AG04450 (cell line): ENCODE measurements at places on chromosomes 4 and X. TPM values are rescaled to one million over a fixed set of nuclear protein-coding genes. Genes with fewer than 3 reads are reported as not detected.

SAGE1 gene
- polyA plus RNA-seq: not detected in 2 replicates

MTNR1A gene
- polyA plus RNA-seq: not detected in 2 replicates

DNA sequence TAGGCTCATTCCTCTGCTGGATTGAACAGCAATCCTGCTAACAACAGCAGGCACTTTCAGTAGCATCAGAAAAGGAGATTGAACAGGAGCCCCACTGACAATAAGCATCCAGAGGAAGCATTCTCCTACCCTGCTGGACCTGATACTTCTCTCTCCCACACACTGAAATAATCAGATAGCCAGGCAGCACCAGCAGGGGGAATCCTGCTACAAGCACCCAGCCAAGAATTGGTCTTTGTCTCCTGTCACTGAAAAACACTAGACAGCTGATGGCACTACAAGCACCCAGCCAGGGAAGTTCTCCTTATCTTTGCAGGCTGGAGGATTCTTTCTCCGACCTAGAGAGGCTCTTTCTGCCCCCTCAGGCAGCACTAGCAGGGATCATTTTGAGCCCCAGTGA, 444.3 kb upstream of the GRIA3 start:
- DNase-seq: no peak

DNA sequence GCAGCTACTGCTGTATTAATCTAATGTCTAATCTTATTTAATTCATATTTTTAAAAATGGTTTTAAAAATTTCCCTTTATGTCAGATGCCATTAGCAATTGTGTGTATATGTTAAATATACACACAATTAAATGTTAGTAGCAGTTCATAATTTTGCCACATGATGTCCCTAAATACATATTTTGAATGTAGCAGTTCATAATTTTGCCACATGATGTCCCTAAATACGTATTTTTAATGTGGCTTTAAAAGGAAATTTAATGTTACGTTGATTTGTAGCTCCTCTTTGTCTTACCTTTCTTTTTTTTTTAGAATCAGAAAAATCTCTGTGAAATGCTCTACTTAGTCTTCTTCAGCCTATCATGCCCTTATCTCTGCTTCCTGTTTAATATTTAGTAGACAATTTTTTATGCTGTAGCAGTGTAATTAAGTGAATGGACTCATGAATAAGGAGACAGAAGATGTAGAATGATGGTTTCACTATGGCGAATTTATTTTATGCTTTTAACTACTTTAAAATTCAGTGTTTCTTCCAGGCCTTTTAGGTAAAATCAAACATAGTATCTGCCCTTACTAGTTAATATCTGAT, 26.1 kb downstream of the RBM46 start:
- no peak for DNase-seq

- no peak for DNase-seq
Observed at GRCh38 chrX:153727123-153727931, 2.7 kb downstream of the ABCD1 start.

DNA sequence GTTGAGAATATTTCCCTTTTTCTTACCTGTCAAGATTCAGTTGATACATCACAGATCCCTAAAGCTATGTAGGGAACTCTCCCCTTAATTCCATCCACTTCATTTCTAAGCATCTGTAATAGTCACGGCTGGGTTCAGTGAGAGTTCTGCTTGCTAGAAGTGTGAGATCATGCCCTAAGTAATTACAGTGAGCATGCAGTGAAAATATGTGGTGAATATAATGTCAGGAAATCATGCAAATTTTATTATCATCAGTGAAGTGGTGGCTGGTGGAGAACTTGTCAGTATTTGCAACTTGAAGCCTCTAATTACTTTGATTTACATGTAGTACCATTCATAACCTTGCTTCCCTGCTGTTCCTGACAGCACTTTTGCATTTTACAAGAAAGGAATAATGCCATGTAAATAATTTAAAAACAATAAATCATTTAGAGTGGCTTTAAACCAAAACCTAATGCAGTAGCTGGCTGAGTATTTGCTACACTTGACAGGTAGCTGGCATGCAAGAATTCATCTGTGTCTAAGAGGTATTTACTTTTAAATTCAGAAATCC, 28.3 kb upstream of the CFAP299 start:
- no peak for DNase-seq

- no peak for DNase-seq
Observed at GRCh38 chr4:47484168-47484567, 907 bp upstream of the ATP10D start.

AMELX gene
- polyA plus RNA-seq: not detected in 2 replicates

USP17L28 gene
- polyA plus RNA-seq: not detected in 2 replicates

NMU gene
- not detected in 2 replicates for polyA plus RNA-seq

NDST3 gene
- 0.02 and 0.04 TPM in 2 replicates for polyA plus RNA-seq

DNA sequence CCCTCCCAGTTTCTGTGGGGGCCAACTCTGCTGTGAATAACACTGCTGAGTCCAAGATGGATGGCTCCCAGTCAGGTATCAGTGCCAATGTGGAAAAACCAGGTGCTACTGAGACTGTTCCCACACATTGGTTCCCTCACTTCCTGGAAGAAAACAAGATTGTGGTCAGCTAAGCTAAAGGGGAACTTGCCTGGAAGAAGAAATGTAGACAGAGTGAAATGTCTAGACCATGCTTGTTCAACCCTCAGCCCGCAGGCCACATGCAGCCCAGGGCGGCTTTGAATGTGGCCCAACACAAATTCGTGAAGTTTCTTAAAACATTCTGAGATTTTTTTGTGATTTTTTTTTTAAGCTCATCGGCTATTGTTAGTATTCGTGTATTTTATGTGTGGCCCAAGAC, 28.6 kb upstream of the UTP14A start:
- DNase-seq: no peak

DNA sequence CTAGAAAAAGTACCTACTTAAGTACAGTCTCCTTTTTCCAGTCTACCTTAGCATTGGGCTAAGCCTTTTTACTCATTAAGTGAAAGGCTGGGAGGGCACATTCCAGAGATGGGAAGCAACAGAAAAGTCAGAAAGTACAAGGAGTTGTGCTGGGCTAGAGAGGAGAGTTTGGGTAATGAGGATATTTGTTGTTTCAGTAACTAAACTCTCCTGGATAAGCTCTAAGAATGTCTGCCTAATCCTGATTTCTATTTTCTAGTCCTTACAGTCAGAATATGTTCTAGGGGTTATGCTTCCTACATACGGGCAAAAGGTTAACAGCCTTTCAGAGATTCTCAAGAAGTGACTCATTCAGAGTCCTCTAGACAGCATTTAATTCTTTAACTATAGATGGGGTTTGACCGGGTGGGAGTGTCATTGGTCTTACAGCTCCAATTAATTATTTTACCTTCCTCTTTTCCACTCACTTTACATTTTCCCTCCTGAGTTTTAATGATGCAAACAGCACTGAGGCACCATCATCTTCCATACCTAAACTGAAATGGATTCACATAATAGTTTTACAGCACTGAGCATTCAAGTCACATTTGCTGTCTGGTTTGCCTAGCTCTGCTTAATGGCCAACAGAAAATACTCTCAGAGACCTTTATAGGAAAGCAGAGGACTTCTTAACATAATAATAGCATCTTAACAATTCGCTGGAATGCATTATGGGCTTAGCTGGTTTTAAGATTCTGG, 42.9 kb downstream of the USP26 start:
- DNase-seq: no peak

DNA sequence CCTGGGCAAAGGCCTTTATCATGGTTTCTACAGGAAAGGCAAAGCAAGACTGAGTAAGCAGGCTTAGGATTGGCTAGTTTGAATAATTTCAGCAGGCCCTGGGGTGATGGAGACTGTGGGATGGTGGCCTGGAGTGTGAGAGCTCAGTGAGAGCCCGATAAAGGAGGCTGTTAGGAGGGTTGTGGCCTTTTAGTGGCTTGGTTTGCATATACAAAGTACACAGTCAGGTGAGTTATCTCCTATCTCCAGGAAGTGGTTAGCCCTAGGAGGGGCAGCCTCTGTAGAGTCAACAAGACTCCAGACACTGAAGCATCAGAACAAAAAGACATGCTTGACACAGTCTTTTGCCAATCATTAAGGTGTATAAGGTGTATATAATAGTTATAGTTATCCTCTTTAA, 157.2 kb downstream of the CFAP299 start:
- no peak for DNase-seq

DNA sequence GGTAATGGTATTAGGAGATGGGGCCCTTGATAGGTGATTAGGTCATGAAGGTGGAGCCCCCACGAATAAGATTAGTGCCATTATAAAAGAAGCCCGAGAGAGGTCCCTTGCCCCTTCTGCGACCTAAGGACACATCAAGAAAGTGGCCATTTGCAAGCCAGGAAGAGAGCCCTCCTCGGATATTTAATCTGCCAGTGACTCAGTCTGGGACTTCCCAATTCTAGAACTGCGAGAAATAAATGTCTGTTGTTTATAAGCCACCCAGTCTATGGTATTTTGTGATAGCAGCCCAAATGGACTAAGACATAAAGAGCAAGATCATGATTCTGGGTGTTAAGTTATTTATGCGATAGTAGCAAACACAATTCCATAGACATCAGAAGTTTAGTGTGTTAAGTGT, 192.2 kb downstream of the LDB2 start:
- DNase-seq: no peak

DNA sequence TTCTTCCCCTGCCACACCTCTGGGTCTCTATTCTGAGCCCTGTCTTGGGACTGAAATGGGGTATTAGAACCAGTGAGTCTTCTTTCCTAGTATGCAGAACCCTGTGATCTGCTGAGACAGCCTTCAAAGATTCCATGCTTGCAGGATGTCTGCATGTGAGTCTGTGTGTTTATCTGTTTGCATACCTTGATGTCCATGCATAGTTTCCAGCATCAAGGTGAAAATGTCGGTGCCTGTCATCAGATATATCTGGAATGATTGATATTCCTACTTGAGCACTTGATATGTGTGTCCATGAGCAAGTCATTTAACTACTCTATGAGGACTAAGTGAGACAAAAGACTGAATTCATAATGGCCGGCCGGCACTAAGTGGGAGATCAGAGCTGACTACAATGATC, 117.0 kb upstream of the HS3ST1 start:
- no peak for DNase-seq

STPG2 gene
- not detected in 2 replicates for polyA plus RNA-seq

- DNase-seq: no peak
Observed at GRCh38 chr4:93748373-93749291, 79.9 kb upstream of the ATOH1 start.

- no peak for DNase-seq
Observed at GRCh38 chrX:30597216-30598012, 19.8 kb upstream of the TASL start.
